Non-pigmented ciliary epithelial cell (primary cell): ENCODE measurements at places on chromosomes 11 and 22.

GRCh38 chr22:46947516-46948257 is 185.2 kb downstream of the TBC1D22A start:
- no peak for DNase-seq

DNA sequence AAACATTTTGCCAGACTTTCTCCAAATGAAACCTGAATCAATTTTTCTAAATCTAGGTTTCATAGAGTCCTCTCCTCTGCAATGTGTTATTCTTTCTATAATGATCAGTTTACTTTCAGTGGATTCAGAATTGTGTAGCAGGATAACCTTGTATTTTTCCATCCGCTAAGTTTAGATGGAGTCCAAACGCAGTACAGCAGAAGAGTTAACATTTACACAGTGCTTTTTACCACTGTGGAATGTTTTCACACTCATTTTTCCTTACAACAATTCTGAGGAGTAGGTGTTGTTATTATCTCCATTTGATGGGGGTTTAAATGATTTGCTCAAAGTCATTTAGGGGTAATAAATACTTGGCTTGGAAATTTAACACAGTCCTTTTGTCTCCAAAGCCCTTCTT is 9.6 kb downstream of the RAG1 start:
- no peak for DNase-seq

DNA sequence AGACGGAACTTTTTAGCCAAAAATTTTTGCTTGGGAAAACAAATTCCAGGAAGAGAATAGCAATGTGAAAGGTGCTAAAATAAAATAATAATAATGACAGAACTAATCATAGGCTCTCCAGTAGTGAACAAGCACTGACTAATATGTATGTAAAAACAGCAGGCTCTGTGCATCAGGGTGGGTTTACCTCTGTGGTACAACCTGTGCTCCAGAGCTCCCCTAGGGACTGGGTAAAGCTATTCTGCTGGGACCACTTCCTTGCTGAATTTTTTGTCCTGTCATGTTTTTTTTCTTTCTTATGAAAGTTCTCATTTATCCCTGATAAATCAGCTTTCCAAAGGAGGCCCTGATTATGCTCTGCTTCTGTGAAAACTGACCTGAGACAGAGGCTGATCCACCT is 18.8 kb downstream of the LUZP2 start:
- no peak for DNase-seq

GRCh38 chr11:47443028-47443700 is 5.8 kb downstream of the RAPSN start:
- DNase-seq, result no peak

- DNase-seq, result no peak
Measured at GRCh38 chr11:79720115-79720514, 279.3 kb upstream of the TENM4 start.

DNA sequence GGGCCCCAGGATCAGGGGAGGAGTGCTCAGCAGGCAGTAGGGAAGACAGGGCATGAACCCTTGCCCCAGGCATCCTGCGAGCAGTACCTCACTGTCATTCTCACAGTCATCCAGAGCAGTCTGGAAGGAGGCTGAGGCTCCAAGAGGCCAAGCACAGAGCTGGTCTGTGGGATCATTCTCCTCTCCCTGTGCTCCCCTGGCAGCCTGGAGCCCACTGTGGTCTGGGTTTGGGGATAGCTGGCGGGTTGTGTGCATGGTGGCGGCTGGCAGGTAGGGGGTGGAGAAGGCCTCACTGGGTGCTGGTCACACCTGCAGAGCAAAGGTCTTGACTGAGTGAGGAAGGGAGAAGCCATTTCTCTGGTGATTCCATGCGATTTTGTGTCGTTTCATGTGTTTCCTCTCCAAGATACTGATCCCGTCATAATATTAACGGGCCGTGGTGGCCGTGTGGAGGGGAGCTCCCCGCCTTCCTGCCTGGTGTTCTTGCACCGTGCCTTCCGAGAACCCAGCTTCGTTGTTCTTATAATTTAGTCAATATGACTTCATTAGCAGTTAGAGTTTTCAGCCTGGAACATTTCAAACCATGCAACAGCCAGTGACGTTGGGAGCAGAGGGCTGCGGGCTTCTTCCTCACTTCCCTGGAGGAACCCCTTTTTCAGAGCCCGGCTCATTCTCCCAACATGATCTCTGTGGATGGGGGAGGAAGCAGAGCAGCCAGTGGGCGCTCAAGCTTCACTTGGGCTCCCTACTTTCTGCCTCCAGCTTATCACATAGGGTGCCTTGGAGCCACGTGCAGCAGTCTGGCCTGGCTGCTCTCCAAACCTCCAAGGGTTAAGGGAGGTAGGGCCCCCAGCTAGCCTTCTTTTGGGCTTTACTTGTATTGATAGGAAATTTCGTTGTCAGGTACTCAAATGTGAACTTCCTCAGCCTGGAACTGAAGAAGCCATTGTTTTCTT is 20.8 kb upstream of the ADORA2A start:
- DNase-seq, result no peak

GRCh38 chr22:43001271-43002201 is 13.4 kb downstream of the PACSIN2 start:
- DNase-seq, result no peak

DNA sequence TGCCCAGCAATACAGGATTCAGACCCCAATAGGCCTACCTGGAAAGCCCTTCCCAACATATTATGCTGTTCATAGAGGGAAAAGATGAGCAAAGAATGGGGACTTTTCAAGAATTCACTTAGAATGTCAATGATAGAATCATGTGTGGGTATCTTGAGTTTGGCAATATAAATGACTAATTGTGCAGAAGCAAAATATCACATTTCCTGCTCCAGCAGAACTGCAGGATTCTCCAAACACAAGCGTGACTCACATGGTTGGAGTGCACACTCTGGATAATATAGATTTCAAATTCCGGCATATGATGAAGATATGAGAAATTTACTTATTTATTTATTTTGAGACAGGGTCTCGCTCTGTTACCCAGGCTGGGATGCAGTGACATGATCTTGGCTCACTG is 12.5 kb upstream of the APOL5 start:
- peak; percentile 69 for DNase-seq

- no peak for DNase-seq
Measured at GRCh38 chr22:22408731-22409696, 99.5 kb downstream of the ZNF280B start.

GRCh38 chr22:32533265-32534111 is 58.9 kb downstream of the FBXO7 start:
- no peak for DNase-seq

GRCh38 chr11:5505363-5506048 is 4.3 kb downstream of the UBQLN3 start:
- DNase-seq, result no peak

GRCh38 chr11:106278391-106278790 is 200.9 kb downstream of the AASDHPPT start:
- DNase-seq, result no peak

- DNase-seq, result no peak
Measured at GRCh38 chr11:38219636-38220035, 1621.6 kb upstream of the RAG2 start.

DNA sequence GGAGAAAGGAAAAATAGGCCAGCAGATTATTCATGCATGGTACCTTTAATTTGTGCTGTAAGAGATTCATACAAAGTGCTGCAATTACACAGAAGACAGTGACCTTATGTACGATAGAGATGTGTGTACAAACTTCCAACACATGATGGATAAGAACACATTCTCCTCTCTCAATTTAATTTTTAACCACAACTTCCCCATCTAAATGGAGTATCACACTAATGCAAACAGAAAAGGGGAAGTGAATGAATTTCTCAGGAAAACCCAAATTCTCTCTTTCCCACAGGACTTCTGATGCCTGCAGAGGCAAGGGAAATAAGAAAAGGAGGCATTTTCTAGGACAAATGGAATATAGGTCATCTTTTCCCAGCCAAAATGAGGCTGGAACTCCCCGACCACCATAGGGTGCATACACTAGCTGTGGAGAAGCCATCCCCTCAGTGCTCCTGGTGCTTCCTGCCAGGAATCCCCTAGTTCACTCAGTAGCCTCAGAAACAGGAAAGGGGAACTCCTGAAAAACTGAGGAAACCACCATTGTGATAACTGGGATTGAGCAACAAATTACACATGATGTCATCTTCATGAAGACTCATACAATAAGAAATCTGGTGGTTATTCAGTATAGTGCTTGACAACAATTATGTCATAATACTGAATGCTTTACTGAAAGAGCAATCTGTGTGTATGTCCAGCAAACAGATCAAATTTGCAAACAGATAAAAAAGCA is 22.4 kb downstream of the MMP10 start:
- DNase-seq, result peak; percentile 65
